ENCODE measurements at places on chromosomes 1 and 21.
A peak's percentile ranks its signal among the peaks of the same experiment; 100 is the strongest.

GRCh38 chr1:20574686-20575540 lies 14.0 kb upstream of the CDA start:
- DNase-seq, result peak; percentile 99

- DNase-seq, result no peak
Observed at GRCh38 chr1:205118752-205119151, 3.0 kb downstream of the RBBP5 start.

GRCh38 chr1:52668711-52669110 lies 29.4 kb downstream of the COA7 start:
- no peak for DNase-seq

DNA sequence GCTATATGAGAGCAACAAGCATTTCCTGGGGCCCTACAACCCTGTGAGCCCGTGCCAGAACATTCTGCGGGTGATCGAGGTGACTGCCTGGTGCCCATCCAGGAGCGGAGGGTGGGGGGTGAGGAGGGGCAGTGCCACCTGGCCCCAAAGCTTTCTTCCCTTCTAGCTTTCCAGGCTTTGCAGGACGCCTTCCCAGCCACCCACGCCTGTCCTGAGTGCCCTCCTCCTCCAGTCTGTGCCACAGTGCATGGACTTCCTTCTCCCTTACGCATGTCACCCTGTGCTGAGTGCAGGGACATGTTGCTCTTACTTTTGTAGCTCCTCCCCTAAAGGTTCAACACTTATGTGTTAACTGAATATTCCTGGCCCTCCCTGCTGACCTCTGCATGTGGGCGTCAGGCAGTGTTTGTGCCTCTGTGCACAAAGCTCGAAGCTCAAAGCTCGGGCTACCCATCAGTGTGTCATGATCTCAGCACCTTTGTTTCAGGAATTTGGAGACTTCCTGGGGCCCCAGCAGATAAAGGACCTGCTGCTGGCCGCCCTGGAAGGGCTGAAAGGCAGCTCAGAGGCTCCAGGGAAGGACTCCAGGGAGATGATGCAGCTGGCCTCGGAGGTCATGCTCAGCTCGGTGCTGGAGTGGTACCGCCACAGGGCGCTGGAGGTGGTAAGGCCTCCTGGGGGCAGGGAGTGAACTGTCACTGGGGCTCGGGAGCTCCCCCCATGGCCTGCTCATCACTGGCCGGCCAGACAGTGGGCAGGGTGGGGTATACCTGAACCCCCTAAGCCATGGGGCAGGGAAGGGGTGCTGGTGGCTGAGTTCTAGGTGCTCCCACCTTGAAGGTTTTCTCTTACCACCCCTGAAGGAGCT lies 36.7 kb upstream of the TTC4 start:
- no peak for DNase-seq

GRCh38 chr1:46445773-46446256 lies 43.8 kb upstream of the DMBX1 start:
- no peak for DNase-seq

DNA sequence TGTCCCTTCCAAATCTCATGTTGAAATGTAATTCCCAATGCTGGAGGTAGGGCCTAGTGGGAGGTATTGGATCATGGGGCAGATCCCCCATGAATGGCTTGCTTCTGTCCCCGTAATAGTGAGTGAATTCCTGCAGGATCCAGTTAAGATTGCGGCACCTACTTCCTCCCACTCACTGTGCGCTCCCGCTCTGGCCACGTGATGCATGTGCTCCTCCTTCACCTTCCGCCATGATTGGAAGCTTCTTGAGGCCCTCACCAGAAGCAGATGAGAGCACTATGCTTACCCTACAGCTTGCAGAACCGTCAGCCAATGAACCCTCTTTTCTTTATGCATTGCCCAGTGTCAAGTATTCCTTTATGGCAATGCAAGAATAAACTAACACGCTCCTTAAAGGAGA lies 14.9 kb upstream of the RAB3GAP2 start:
- no peak for DNase-seq

DNA sequence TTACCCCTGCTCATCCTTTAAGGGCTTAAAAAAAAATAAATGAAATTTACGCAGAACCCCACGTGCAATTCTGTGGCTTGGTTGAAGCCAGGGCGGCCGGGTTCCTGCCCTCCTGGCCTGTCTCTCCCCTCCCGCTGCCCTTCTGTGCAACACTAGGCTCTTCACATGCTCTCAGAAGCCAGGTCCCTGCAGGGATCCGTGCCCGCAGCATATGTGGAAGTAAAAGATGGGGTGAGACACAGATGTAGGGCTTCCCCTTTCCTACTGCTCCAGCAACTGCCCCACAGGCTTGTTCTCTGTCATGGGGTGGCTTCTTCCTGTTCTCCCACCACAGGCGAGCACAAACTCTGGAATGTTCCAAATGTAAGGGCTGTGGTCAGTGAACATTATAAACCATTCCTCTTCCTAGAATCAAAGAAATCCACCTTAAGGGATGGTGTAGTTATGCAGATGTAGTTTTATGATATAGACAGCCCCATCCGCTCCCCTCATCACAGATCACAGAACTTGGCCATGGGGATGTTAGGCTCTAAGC lies 535.4 kb downstream of the KIF26B start:
- DNase-seq, result no peak

GRCh38 chr1:168427051-168427450 lies 116.7 kb downstream of the XCL2 start:
- no peak for DNase-seq

GRCh38 chr1:212463565-212464285 lies 31.0 kb downstream of the NENF start:
- DNase-seq, result peak; percentile 64

- no peak for DNase-seq
Observed at GRCh38 chr1:210707300-210708240, 378.9 kb downstream of the HHAT start.

DNA sequence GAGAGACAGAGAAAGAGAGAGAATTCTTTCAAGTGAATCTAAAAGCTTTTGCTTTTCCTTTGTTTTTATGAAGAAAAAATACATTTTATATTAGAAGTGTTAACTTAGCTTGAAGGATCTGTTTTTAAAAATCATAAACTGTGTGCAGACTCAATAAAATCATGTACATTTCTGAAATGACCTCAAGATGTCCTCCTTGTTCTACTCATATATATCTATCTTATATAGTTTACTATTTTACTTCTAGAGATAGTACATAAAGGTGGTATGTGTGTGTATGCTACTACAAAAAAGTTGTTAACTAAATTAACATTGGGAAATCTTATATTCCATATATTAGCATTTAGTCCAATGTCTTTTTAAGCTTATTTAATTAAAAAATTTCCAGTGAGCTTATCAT lies 117.6 kb downstream of the PTPRC start:
- no peak for DNase-seq

DNA sequence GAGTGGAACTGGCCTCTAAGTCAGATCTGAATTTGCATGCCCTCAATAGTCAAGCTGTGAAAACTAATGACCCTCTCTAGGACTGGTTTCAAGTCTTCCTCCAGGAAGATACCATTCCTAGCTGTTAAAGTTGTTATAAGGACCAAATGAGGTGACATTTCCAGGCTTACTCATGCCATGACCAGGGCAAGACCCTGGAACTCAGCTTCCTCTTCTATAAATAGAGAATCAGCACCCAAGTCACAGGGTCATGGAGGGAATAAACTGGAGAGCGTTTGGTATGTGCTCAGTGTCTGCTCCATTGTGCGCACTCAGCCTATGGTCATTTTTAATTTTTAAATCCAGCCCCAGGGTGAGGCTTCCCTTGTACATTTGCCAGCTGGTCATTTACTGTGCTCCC lies 2.5 kb downstream of the S100A9 start:
- DNase-seq, result no peak

- DNase-seq, result peak; percentile 94
Observed at GRCh38 chr1:10796029-10796944, at the start of gene CASZ1. Gene CASZ1, minus strand, starts transcription at chr1:10796646. Its CDS starts 102,757 bp downstream, at chr1:10693889.

DNA sequence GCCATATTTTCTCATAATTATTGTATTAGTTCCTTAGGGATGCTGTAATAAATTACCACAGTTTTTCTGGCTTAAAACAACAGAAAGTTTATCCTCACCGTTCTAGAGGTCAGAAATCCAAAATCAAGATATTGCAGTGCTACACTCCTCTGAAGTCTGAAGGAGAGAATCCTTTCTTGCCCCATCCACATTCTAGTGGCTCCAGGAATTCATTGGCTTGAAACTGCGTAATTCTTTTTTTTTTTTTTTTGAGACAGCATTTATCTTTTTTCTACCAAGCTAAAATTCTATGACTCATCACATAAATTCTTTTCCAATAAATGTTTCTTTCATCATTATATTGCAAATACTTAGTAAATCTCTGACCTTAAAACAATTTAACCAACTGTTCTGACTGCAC lies 451.0 kb upstream of the RGS18 start:
- DNase-seq, result no peak

- peak; percentile 72 for DNase-seq
Observed at GRCh38 chr1:1023700-1024099, 3.8 kb downstream of the AGRN start.

DNA sequence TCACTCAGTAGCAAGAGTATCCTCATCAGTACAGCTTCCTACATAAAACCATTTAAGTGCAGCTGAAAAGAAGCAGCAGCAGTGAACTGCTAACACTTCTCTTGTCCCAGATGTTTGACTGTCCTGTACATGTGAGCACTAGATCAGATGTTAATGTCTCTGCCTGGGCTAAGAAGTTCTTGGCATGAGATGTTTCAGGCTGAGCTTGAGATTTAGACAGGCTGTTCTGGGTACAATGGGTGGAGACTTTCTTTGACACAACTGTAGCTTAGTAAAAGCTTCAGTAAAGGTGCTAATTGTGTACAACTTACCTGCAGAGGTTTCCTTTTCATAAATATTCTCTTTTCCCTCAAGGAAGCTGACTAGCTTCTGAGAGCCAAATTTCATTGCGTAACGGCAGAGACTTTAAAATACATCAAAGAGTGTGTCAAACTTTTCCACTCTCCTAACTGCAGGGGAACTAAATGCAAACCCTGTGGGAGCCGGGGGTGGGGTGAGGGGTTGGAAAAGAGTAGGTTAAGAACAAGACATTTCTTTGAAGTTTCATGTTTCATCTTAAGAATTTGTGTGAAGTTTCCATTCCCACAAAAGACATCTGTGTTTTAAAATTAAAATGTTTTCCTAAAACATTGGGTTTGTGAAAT lies 82.1 kb upstream of the CCDC190 start:
- DNase-seq, result no peak

DNA sequence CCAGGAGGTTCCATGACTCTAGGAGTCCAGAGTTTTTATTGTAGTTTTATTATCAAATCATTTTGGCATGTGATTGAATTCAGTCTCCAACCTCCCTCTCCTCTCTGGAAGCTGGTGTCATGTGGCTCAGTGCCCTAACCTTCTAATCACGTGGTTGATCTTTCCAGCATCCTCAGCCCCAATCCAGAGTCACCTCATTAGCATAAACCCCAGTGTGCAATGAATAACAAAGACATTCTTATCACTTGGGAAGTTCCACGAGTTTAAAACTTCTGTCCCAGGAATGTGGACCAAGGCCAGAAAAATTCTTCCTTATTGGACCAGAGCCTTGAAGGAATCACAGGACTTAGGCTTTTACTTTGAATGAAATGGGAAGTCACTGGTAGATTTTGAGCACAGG lies 52.2 kb downstream of the KIRREL1 start:
- DNase-seq, result peak; percentile 73

DNA sequence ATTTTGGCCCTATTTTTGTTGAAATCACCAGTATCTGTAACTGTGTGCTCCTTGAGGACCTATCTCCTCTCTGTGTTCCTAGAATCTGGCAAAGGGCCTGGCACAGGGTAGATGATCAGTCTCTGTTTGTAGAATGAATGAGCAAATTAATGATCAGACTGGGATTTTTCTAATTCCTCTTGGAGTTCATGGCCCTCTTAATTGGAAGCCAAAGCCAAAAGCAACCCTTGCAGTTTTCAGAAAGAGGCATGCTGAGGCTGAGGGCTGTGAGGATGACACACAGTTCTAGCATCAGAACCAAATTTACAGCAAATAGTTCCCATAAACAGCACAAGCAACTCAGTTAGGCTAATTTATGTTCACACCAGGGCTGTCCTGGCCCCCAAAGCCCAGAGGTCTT lies 111.1 kb upstream of the BEND5 start:
- no peak for DNase-seq

DNA sequence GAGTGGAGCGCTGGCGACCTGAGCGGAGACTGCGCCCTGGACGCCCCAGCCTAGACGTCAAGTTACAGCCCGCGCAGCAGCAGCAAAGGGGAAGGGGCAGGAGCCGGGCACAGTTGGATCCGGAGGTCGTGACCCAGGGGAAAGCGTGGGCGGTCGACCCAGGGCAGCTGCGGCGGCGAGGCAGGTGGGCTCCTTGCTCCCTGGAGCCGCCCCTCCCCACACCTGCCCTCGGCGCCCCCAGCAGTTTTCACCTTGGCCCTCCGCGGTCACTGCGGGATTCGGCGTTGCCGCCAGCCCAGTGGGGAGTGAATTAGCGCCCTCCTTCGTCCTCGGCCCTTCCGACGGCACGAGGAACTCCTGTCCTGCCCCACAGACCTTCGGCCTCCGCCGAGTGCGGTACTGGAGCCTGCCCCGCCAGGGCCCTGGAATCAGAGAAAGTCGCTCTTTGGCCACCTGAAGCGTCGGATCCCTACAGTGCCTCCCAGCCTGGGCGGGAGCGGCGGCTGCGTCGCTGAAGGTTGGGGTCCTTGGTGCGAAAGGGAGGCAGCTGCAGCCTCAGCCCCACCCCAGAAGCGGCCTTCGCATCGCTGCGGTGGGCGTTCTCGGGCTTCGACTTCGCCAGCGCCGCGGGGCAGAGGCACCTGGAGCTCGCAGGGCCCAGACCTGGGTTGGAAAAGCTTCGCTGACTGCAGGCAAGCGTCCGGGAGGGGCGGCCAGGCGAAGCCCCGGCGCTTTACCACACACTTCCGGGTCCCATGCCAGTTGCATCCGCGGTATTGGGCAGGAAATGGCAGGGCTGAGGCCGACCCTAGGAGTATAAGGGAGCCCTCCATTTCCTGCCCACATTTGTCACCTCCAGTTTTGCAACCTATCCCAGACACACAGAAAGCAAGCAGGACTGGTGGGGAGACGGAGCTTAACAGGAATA lies 4.2 kb downstream of the TFAP2E start:
- peak; percentile 82 for DNase-seq

DNA sequence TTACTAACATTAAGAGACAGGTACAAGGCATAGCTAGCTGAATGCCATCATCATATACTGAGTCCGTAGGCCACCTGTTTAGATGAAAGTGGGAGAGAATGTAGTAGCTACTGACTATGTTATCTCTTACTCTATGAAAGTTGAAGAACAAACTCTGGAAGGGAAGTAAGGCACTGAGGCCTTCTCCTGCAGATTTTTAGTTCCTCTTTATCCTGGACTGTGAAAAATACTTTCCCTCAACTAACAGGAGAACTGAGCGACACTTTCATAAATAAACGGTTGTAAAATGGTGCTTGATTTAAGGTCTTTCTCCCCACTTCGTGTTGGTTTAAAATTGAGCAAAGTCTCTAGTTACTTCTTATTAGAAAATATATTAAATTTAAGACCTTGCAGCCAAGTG lies 101.9 kb downstream of the FNBP1L start:
- DNase-seq, result no peak

Measured in endodermal cell (in vitro differentiated cells).